ENCODE measurements at places on chromosomes 4 and X.

DNA sequence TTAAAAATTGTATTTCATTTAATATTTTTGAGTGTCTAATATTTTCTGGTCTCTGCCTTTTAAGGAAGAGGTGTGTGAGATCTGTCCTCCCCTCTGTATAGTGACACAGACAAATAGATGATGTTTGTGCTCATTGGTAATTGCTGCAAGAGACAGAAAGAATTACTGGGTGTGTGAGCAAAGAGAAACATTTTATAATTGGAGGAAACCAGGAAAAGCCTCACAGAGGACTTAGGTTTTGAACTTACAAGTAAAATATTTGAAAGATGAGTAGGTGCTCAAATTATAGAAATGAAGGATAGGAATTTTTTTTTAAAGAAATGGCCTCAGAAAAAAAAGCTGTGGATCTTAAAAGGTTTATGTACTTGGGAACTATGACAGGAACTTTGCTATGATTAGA lies 149.8 kb downstream of the SPCS3 start:
- H3K27me3 ChIP-seq: no peaks in the 10 kb centered on the region
- no peak overlapping the region for H3K27ac ChIP-seq
- H3K4me3 ChIP-seq: no peak overlapping the region
- H3K4me1 ChIP-seq: no peaks in the 10 kb centered on the region
- no peak for DNase-seq
- no peaks in the 10 kb centered on the region for H3K36me3 ChIP-seq

DNA sequence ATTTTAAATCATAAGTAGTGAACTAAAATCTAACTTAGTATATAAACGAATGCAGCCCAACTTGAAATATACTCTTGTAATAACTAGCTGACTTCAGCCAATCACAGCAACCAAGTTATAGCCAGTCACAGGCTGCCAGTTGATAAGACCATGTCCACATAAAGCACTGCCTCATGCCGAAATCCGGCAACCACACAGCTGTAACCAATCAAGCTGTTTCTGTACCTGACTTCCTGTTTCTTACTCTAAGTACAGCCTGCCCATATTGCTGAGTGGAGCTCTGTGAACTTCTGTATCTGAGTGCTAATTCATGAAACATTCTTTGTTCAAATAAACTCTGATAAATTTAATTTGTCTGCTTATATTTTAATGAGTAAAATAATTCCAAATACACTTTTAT lies 805.3 kb upstream of the EPHA5 start:
- H3K27ac ChIP-seq: no peak overlapping the region
- no peaks in the 10 kb centered on the region for H3K4me1 ChIP-seq
- DNase-seq: no peak

DNA sequence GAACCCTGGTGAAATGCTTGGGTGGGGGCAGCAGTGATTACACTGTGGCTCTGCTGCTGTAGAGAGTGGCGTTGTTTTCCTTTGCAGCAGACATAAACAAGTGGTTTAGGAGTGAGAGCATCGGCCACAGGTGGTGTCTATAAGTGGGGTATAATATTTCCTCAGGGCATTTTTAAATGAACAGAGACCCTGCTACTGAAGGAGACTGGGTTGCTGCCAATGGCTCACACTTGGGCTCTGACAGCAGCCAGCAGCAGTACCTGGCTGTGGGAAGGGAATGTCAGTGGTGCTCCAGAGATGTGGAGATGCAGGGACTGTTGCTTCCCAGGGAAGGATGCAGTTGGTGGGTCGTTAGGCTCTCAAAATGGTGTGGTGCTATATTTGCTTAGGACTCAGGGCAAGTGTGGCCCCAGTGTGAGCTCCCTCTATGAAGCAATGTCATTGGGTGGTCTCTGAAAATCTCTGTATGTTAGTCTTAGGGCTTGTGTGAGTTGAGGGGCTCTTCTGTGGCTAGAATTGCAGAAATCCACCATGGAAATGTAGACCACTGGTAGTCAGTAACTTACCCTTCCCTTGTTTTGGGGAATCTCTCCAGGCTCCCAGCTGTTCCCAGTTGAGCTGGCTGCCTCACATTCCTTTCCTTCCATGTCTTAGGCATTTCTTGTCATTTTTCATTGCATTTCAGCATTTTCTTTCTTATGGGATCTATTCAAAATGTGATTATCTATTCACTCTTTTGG lies 1023.0 kb upstream of the GRID2 start:
- H3K4me3 ChIP-seq: no peak overlapping the region
- H3K27ac ChIP-seq: no peak overlapping the region
- no peak for DNase-seq

DNA sequence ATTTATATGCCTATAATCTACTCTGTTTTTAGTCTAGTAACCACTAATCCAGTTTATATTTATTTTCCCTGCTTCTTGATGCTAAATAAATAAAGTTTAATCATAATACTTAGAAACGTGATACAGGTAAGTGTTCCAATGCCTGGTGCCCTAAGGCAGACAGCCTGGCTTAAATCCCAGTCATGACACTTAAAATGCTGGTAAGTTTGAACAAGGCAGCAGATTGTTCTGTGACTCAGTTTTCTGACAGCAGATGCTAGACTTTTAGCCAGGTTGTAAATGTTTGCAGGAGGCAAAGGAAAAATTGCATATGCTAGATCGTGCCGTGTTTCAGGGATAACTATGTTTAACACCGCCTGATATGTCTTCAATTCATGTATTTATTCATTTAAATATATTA lies 2661.6 kb downstream of the PCDH7 start:
- no peak for DNase-seq
- no peak overlapping the region for H3K27ac ChIP-seq
- no peak overlapping the region for H3K4me3 ChIP-seq
- H3K27me3 ChIP-seq: no peaks in the 10 kb centered on the region

GRCh38 chr4:19686456-19686855 lies 565.2 kb upstream of the SLIT2 start:
- no peaks in the 10 kb centered on the region for H3K27me3 ChIP-seq
- no peak overlapping the region for H3K27ac ChIP-seq
- no peak overlapping the region for H3K4me3 ChIP-seq

DNA sequence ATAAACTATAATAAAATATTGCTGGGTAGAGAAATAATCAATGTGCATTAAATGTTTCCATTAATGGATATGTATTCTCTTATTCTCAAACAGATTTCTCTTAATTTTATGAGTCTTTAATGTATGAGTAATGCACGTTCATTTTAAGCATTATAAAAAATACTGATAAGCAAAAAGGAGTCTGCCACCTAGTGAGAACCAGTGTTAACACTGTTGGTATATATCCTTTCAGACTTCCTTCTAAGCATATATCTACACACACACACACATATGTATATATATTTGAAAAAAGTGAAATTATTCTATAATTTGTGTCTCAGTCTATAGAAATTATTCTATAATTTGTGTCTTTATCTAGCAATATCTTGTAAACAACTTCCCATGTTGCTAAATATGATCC lies 49.9 kb upstream of the MTMR1 start:
- H3K27me3 ChIP-seq: no peaks in the 10 kb centered on the region
- no peaks in the 10 kb centered on the region for H3K36me3 ChIP-seq
- no peak overlapping the region for H3K27ac ChIP-seq
- no peak overlapping the region for H3K4me3 ChIP-seq

DNA sequence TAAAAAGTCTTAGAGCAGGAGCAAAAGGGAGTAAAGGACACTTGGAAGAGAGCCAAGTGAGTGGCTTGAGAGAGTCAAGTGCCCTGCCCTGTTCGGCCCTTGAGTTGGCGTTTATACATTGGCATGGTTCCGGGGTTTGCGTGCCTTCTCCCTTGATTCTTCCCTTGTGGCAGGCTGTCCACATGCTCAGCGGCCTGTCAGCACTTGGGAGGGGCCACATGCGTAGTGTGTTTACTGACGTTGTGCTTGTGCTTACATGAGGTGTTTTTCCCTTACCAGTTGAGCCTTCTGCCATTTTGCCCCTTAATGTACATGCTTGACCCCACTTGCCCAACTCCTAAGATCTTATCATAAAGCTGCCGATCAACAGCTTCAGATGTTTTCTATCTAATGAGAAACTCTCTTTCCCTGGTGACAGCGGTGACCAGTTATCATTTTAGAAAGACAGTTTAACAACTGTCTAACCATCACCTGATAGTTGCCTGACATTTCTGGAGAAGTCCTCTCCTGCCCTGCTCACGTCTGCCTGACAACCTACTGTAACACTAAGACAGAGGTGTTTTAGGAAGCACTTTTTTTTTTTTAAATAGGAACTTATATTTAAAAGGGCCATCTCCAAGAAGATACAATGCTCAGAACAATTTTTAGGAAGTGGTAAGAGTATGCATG lies 49.5 kb upstream of the GC start:
- no peaks in the 10 kb centered on the region for H3K36me3 ChIP-seq
- DNase-seq: no peak
- no peaks in the 10 kb centered on the region for H3K4me1 ChIP-seq
- H3K4me3 ChIP-seq: no peak overlapping the region

DNA sequence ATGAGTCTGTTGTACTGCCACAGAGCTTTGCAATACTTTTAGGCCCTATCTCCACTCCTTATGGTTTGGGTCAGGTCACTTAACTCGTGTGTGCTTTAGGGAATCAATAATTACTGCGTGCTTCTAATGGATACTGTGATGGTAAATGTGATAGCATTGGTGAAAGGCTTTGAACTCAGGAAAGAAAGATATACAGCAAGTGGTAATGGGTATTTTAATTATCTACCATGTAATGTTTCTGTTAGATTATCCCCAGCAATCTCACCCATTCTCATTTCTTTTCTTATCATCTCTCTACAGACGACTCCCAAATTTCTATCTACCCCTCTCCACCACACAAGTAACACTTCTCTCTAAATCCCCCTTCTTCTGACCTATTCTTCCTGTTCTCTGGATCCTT lies 128.6 kb downstream of the GPC3 start:
- DNase-seq: no peak
- H3K4me1 ChIP-seq: no peaks in the 10 kb centered on the region
- H3K4me3 ChIP-seq: no peak overlapping the region
- H3K27me3 ChIP-seq: no peaks in the 10 kb centered on the region
- H3K27ac ChIP-seq: no peak overlapping the region

DNA sequence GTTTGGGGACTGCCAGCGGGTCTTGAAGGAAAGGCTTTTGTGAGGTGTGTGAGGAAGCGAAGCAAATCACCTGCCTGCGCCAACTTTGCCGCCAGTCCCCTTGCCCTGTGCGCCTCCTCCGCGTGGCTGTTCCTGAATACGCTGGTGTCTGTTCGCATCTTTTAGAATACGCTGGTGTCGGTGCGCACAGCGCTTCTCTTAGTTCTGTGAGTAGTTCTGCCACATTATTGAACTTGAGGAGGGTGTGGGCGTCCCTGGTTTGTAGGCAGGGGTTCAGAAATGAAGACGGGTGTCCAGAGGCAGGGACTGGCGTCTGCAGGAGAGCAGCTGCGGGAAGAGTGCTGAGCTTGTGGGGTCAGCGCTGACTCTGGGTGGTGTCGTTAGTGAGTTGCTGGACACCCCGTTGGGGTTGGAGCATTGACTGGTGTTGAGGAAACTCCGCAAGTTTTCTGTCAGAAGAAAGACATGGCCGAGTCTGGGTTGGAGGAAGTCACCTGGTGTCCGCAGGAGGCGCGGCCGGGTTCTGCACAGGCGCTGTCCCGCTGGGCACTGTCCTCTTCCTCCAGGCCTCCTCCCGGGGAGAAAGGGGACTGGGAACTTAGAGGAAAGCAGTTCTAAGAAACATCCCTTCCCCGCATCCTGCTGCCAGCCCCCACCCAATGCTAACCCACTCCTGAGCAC lies 930 bp downstream of the ZNF718 start:
- peaks cover 4% of the 10 kb centered on the region for H3K4me1 ChIP-seq
- no peaks in the 10 kb centered on the region for H3K27me3 ChIP-seq
- peak overlapping the region; percentile 86 for H3K27ac ChIP-seq
- peak overlapping the region; percentile 89 for H3K4me3 ChIP-seq
- no peaks in the 10 kb centered on the region for H3K36me3 ChIP-seq
- DNase-seq: peak; percentile 20

Data from fibroblast of lung (primary cell).